ENCODE measurements at places on chromosomes 2 and 18.

DNA sequence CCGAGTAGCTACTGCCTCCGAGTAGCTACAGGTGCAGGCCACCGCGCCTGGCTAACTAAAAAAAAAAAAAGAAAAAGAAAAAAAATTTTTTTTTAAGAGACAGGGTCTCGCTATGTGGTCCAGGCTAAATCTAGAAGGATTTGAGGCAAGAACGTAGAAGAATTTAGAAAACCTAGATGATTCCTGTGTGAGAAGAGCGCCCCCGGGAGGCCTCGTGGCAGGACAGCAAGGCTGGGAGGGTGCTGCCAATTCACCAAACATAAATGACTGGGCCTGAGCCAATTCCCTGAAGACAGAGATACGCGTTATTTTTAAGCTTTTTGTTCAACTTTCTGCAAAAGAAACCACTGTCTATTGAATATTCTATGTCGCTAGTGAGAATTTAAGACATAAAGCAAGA lies 90.1 kb upstream of the TGFA start:
- no peak for DNase-seq

GRCh38 chr2:150282771-150283371 lies 204.6 kb downstream of the RND3 start:
- peak; percentile 54 for DNase-seq

DNA sequence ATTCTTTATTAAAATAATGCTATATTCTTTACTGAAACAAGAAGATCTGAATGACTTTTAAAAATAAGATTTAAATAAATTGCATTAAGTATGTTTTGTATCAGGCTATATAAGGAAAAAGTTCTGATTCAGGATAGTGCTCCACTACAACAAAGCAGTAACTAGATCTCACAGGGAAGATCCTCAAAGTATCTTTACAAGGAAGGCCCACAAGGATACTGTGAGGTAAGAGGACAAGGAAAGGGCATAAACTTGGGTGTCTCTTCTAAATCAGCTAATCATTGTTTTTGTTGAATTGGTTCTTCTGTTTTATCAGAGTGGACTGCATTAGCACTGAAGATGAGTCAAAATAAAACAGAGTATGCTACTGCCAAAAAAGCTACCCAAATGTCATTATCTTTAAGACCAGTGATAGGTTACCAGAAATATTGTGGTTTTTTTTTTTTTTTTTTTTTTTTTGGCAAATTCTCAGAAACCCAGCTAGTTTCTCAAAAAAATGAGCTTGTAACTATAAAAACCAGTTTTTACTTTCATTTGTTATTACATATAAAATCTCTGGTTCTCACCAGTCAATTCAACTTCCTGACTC lies 160.9 kb downstream of the BAZ2B start:
- DNase-seq, result peak; percentile 1

- no peak for DNase-seq
Observed at GRCh38 chr18:9353596-9353995, 19.0 kb downstream of the TWSG1 start.

DNA sequence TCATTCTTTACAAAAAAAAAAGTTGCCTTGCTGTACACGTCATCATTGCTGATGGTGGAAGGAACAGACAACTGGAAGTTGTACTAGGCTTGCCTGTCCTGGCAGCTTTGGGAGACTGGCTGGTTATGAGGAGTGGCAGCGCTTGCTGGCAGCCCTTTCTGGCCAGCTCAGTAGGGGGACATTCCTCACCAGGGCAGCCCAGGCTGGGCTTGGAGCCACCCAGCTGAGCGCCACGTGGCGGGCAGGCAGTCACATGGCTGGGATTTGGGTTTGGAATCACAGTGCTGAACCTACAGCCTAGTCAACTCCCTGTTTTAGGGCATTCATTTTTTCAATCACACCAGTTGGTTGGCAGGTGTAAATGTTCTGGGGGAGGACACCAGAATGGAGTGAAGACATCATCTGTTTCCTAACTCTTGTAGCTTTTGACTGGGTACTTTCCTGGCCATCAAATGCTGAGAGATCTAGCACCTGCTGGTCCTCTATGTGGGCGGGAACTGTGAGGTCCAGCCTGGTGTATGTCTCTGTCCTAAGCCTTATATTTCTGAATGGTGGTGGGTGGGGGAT lies 139.3 kb downstream of the SETBP1 start:
- no peak for DNase-seq

- DNase-seq, result no peak
Observed at GRCh38 chr2:77104554-77104953, 417.6 kb downstream of the LRRTM4 start.

- no peak for DNase-seq
Observed at GRCh38 chr2:129781749-129782632, 197.5 kb upstream of the RAB6C start.

- no peak for DNase-seq
Observed at GRCh38 chr2:119202610-119203310, 20.9 kb upstream of the STEAP3 start.

DNA sequence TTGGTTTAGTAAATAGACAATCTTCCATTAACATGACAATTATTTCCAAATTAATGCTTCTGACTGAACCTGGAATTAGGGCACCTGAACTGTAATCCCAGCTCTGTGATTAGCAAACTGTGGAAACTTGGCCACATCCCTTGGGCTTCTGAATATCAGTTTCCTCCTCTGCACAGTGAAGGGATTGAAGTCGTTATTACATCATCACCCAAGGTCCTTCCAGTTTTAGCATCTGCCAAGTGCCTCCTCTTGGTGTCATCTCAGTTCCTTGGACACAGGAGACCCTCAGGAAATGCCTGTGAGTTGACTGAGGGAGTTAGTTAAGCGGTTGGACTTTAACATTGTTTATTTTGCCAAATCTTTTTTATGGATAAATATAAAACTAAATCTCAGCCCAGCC lies 64.8 kb downstream of the MOGAT1 start:
- no peak for DNase-seq

DNA sequence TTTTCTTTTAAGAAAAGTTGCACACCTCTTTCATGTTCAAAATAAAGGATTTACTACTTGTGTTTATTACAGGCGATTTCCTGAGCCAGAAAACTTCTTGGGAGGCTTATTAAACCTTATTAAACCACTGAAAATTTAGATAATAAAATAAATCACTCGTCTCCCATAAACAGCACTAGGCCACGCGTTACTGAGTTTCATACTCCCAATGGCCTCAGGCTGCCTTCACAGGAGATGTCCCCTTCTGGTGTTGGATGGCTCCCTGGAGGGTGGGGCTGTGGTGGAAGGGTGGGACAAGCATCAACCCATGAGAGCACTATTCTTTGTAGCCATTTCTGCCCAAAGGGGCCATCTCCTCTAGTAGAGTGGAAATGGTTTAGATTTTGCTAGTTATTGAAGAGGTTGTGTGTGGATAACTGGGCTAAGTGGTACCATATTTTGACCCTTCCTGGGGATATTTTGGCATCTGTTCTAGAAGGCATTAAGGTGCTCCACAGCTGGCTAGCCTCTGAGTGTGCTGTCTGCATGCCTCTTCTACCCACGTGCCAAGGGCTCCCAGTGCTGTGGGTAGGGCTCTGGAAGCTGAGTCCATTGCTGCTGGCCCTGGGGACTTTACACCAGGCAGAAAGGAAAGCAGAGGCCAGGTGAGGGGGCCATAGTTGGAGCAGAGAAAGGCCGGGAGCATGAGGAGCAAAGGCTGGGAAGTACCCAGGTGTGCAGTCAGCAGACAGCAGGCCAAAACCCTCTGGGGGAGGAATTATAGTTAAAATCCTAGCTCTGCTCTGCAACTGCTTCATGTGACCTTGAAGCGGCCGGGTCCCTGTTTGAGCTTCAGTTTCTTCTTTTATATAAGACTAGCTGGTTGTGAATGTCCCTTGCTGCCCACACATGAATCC lies 121.7 kb upstream of the SMAD2 start:
- no peak for DNase-seq

- no peak for DNase-seq
Observed at GRCh38 chr2:110853516-110853915, 121.1 kb downstream of the ACOXL start.

GRCh38 chr18:75204269-75204731 lies 4.6 kb downstream of the PTGR3 start:
- no peak for DNase-seq

- DNase-seq, result no peak
Observed at GRCh38 chr2:74599676-74600075, 45.2 kb downstream of the DOK1 start.

DNA sequence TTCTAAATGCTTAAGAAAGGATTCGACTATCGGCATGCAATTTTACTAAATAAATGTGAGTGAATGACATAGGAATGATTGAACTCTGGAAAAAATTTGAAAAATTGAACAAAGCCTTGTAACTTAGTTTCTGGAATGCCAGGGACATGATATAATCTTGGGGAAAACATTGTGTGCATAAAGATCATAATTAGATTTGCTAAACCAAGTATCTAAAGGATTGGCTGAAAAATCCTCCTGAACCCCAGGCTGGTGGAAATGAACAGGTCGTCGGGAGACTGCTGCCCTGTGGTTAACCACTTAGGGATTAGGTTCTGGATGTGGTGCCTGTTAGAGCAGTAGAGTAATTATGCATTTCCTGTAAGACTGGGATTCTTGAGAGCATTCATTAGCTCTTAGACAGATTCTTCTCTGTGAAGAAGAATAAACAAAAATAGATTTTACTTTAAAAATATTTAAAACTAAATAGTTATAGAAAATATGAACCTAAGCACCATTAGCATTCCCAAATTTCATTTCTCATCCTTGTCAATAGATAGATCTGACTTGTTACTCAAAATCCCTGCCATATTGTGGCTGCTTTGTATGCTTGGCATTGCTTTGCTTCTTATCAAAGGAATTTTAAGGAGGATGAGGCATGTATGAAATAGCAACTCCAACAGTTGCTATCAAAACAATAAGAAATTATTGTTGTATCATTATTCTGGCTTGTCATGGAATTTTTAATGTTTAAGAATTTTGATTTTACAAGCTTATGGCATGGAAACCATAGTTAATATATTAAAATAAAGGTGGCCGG lies 55.9 kb downstream of the LYPD6B start:
- peak; percentile 78 for DNase-seq

DNA sequence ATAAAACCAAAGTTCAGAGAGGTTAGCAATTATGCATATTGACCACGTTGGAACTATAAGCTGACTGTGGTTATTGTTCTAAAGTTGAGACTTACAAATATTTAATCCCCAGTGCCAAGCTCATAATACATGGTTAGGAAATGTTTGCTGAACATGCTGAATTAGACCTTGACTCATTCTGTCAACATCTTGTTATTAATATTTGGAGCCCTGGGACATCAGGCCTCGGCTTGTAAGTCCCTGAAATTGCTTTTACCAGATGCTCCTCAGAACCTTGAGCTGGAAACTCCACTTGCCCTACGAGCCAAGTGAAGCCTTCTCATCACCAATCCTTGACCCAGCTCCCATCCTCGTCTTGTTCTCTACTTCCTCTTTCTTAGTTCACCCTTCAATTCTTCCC lies 21.2 kb downstream of the DYNAP start:
- no peak for DNase-seq

GRCh38 chr2:221570321-221570935 lies 1.7 kb downstream of the EPHA4 start:
- DNase-seq, result no peak
